ENCODE measurements at places on chromosomes 2 and 18.

DNA sequence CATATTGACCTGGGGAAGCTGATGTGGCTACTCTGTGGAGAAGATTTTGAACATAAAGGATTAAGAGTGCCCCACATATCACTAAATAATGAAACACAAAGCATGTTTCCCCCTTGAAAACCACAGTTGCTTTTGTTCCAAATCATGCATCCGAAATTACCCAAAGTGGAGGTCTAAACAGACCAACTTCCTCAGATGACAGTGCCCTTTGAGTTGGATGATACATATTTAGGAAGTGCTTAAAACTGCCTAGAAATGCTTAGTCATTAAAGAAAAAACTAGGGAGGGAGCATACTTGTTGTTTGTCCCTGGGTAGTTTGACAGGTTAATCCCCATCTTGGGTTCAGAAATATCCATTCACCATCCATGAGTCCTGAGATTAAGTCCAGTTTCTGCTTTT lies 1070.3 kb downstream of the SUCLG1 start:
- no peak for DNase-seq

DNA sequence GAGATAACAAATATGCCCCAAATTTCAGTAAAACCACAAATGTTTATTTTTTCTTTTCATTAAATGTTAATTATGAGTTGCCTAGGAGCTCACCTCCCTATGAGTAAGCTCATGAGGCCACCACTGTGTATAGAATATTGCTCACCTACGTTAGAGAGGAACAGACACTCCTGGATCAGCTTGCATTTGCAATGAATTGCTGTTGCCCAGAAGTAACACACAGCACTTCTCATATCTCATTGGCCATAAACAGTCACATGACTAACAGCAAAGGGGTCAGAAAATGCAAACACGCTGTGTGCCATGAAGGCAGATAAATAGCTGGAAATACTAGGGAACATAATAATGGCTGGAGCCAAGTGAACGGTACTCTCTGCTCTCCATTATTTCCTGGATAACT lies 89.0 kb upstream of the GALNT5 start:
- no peak for DNase-seq

GRCh38 chr18:62069556-62069955 lies 117.3 kb downstream of the PIGN start:
- DNase-seq: no peak

DNA sequence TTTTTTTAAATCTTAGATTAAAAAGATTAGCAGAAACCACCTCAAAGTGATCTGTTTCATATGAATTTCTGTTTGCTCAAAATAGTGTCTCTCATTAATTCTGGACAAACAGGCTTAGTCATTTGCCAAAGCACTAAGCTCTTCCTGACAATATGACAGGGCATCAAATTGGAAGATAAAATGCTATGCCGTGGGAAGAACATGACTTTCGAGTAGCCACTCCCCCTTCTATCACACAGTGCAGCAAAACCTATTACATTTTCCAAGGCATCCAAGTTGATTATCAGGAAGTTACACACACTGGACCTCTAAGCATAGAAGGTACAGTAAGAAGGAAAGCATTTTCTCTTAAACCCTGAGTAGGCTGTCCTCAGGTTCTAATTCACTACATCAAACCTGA lies 89.5 kb downstream of the STK39 start:
- no peak for DNase-seq

- DNase-seq: no peak
Observed at GRCh38 chr2:3264010-3264744, 113.4 kb downstream of the EIPR1 start.

DNA sequence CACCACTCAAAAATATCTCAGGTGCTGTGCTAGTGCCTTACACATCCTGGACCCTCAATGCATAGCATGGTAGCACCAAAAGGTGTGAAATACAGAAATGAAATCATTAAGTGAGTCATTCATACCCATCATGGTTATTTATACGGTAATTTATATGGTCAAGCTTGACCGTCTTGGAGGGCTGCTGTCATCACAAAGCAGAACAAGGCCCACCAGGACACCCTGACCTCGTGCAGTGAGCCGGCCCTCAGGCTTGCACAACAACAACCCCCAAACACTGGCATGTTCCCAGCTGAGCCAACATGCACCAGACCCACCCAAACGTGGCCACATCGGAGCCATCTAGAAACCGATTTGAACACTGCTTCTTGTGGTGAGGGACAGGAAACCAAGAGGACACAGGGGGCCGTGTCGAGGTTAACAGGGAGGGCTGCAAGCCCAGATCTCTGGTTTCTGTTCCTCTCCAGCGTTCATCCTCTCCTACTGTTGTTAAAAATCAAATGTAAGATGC lies 378.5 kb upstream of the ID2 start:
- no peak for DNase-seq

- peak; percentile 97 for DNase-seq
Observed at GRCh38 chr2:231464576-231465540, 574 bp upstream of the NCL start.

- no peak for DNase-seq
Observed at GRCh38 chr2:126356631-126357030, 299.3 kb upstream of the GYPC start.

DNA sequence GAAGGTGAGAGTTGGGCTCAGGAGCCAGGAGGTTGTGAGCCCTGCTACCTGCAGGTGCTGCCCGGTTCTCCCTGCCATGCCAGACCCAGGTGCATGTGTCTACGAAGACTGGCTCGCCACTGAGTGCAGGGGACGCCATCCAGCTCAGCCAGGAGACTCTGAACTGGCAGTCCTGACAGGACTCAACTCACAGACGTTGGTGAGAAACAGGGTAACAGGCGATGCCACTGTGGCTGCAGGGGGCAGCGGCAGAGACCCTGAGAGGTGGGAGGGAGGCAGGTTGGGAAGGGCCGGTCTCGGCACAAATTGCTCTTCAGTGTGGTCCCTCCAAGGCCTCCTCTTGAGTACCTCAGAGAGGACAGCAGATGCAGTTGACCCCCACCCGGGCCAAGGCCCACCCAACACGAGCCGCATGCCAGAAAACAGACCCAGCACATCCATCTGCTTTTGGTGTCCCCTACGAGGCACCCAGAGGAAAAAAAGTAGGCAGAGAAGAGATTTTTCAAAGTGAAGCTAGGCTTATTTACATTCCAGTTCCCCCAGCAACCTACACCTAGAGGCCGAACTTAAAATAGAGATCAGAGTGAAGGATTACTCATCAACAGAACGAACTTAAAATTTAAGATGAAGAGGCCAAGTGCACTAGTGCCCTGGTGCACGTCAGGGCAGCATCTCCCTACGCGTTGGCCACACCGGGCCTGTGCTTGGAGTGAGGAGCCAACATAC lies 184.8 kb downstream of the SEPTIN10 start:
- no peak for DNase-seq
